ENCODE measurements at places on chromosomes 11 and 22. TPM values are rescaled to one million over a fixed set of nuclear protein-coding genes. Genes with fewer than 3 reads are reported as not detected.
A peak's percentile ranks its signal among the peaks of the same experiment; 100 is the strongest.

GRCh38 chr11:22670830-22671229 lies 4.4 kb downstream of the GAS2 start:
- no peak for DNase-seq
- H3K27ac ChIP-seq = no peak overlapping the region
- peaks cover 6% of the 10 kb centered on the region for H3K4me1 ChIP-seq
- no peak overlapping the region for H3K4me3 ChIP-seq
- peaks cover 26% of the 10 kb centered on the region for H3K27me3 ChIP-seq
- no peaks in the 10 kb centered on the region for H3K36me3 ChIP-seq

The ACR gene
- total RNA-seq = 4.5 TPM

DNA sequence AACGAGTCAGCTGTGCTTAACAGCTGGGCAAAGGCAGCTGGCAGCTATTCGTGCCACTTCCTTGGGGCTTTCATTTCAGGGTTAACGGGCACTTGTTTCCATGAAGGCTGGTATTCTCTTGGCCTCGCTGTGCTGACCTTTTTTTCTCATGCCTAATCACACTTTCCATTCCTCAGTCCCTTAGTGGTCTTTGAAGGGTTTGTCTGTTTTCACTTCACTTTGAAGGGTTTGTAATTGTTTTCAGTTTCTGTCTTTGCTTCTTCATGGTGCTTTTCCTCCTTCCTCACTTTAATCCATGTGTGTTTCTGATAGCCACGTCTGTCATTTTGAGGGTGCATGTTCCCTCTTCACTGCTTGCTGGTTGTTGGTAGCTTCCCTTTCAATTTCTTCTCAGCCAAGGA lies 24.6 kb downstream of the PPIL2 start:
- H3K27me3 ChIP-seq = no peaks in the 10 kb centered on the region
- peaks cover 78% of the 10 kb centered on the region for H3K36me3 ChIP-seq
- no peaks in the 10 kb centered on the region for H3K4me1 ChIP-seq
- no peak overlapping the region for H3K27ac ChIP-seq
- H3K4me3 ChIP-seq = no peak overlapping the region
- no peak for DNase-seq

- peaks cover 98% of the 10 kb centered on the region for H3K36me3 ChIP-seq
- H3K27me3 ChIP-seq = no peaks in the 10 kb centered on the region
- H3K27ac ChIP-seq = no peak overlapping the region
Measured at GRCh38 chr11:62716816-62717215, 9.3 kb downstream of the GNG3 start.

GRCh38 chr11:2275334-2276279 lies 5.2 kb upstream of the ASCL2 start:
- peak; percentile 40 for DNase-seq
- no peaks in the 10 kb centered on the region for H3K36me3 ChIP-seq
- peaks cover 16% of the 10 kb centered on the region for H3K27me3 ChIP-seq
- H3K4me3 ChIP-seq = no peak overlapping the region

DNA sequence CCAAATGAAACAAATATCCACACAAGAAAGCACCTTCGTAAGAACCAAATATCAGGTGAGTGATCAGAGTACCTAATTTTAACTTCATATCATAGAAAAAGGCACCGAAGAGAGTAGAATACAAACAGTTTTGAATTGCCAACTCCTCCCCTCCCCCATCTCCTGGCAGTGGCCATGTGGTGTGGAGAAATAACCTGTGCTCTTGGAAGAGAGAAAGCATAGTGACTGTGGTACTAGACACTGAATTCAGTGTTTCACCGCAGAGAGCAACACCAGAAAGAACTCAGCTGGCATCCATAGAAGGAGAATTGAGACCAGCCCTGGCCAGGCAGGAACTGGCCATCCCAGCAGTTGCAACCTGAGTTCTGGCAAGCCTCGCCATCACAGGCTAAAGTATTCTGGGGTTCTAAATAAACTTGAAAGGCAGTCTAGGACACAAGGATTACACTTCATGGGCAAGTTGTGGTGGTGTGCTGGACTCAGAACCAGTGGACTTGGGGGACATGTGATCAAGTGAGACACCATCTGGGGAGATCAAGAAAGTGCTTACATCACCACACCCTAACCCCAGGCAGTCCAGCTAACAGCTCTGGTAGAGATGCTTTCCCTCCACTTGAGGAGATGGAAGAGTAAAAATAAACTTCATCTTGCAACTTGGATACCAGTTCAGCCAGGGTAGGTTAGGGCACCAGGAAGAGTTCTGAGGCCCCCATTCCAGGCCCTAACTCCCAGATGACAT lies 1003.2 kb downstream of the NTM start:
- no peaks in the 10 kb centered on the region for H3K36me3 ChIP-seq
- H3K27ac ChIP-seq = no peak overlapping the region
- DNase-seq = no peak
- no peaks in the 10 kb centered on the region for H3K4me1 ChIP-seq

The ST14 gene
- 59.1 TPM for total RNA-seq

GRCh38 chr22:36435516-36436415 lies 45.7 kb downstream of the TXN2 start:
- no peaks in the 10 kb centered on the region for H3K27me3 ChIP-seq
- H3K36me3 ChIP-seq = no peaks in the 10 kb centered on the region
- no peak for DNase-seq

DNA sequence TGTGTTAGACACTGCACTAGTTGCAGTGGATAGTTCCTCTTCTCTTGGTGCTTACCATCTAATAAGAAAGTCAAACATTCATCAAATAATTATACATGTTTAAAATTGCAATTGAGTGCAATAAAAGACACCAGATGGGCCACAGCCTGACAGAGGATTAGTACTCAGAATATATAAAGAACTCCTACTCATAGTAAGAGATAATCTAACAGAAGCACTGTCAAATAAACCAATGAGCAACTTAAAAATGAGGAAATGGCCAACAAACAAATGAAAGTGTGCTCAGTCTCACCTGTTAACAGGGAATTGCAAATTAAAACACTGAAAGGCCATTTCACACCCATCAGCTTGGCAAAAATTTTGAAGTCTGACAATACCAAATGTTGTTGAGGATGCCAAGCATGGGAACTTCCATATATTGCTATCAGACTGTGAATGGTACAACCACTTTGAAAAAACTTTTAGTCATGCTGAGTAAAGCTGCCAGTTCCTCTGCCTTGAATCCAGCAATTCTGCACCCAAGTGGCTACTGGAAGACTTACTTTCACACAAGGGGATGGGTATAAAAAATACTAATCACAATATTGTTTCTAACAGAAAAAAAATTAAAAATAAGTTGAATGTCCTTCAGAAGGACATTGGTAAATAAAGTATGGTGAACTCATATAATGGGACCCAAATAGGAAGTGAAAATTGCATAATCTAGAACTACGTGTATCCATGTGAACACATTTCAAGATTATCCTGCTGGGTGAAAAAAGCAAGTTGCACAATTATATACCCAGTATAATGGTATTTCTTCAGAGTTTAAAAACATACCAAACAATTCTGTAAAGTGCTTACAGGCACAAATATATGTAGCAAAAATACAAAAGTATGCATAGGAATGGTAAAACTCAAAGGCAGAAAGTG lies 41.4 kb upstream of the CREB3L1 start:
- no peak overlapping the region for H3K27ac ChIP-seq
- peaks cover 29% of the 10 kb centered on the region for H3K4me1 ChIP-seq
- DNase-seq = no peak
- no peaks in the 10 kb centered on the region for H3K27me3 ChIP-seq
- no peaks in the 10 kb centered on the region for H3K36me3 ChIP-seq
- H3K4me3 ChIP-seq = no peak overlapping the region

- no peak overlapping the region for H3K4me3 ChIP-seq
- no peak for DNase-seq
- H3K27ac ChIP-seq = no peak overlapping the region
- H3K27me3 ChIP-seq = no peaks in the 10 kb centered on the region
Measured at GRCh38 chr11:116838321-116839084, 1.1 kb upstream of the APOA1 start.

The HBG2 gene
- total RNA-seq = 1.0 TPM

The CEND1 gene
- total RNA-seq = not detected

DNA sequence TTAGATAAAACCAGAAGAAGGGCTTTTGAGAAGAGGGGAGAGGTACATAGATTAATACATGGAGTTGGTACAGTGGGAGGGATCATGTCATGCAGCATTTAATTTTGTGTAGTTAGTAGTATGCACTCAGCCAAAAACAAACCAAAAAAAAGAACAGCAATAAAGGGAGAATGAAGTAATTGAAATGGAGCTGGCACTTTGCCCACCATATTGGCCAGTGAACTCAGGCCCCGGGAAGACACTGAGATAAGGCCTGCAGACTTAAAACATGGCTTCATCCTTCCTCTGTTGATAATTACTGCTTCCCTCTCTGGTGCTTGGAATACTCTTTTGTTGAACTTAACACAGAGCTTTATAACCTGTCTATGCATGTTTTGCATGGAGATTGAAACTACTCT lies 3.1 kb downstream of the PANX1 start:
- H3K4me3 ChIP-seq = peak overlapping the region; percentile 96
- no peak for DNase-seq
- no peaks in the 10 kb centered on the region for H3K36me3 ChIP-seq

The OOSP2 gene
- total RNA-seq = not detected

The KCTD14 gene
- total RNA-seq = 13.6 TPM

DNA sequence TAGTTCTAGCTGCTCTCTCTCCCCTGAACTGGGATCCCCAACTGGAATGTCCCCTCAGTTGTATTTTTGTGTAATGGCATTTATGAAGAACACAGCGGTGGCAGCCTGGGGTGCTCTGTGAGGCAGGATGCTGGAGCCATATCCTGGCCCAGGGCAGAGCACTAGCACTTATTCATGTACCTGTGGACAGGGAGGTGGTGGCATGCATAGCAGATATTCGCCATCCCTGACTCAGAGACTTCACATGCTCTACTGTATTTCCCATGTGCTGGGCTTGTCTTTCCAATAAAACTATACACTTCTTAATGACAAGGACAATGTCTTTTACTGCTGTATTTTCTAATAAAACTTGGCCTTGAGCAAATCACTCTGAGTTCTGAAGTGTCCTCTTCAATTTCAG lies 125.3 kb downstream of the ADAMTS15 start:
- H3K36me3 ChIP-seq = no peaks in the 10 kb centered on the region
- no peak overlapping the region for H3K27ac ChIP-seq
- H3K4me1 ChIP-seq = no peaks in the 10 kb centered on the region
- no peak overlapping the region for H3K4me3 ChIP-seq
- no peaks in the 10 kb centered on the region for H3K27me3 ChIP-seq
- DNase-seq = no peak

DNA sequence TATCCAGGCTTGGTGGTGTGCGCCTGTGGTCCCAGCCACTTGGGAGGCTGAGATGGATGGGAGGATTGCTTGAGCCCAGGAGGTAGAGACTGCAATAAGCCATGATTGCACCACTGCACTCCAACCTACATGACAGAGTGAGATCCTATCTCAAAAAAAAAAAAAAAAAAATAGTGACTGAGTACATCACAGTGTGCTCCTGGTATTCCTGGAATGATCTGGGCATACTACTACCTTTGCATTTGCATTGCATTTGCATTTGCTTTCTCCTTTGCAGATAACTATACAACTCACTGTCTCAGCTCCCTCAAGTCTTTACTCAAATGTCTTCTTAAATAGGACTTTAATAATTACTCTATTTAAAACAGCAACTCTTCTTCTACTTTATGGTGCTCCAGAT lies 51.8 kb downstream of the DLG2 start:
- no peaks in the 10 kb centered on the region for H3K27me3 ChIP-seq
- H3K27ac ChIP-seq = no peak overlapping the region
- no peak for DNase-seq
- H3K36me3 ChIP-seq = no peaks in the 10 kb centered on the region

The BARX2 gene
- total RNA-seq = not detected

- H3K36me3 ChIP-seq = no peaks in the 10 kb centered on the region
- H3K4me3 ChIP-seq = no peak overlapping the region
- DNase-seq = no peak
Measured at GRCh38 chr11:99068832-99069231, 48.1 kb downstream of the CNTN5 start.

GRCh38 chr11:100930185-100930778 lies 199.3 kb downstream of the PGR start:
- no peak for DNase-seq
- no peaks in the 10 kb centered on the region for H3K36me3 ChIP-seq
- no peaks in the 10 kb centered on the region for H3K27me3 ChIP-seq
- H3K4me3 ChIP-seq = no peak overlapping the region
- H3K27ac ChIP-seq = no peak overlapping the region

The CABP4 gene
- 3.2 TPM for total RNA-seq

GRCh38 chr11:64723907-64724862 lies 1.2 kb upstream of the NRXN2 start:
- no peaks in the 10 kb centered on the region for H3K36me3 ChIP-seq
- peaks cover 25% of the 10 kb centered on the region for H3K27me3 ChIP-seq
- H3K4me3 ChIP-seq = no peak overlapping the region
- peaks cover 7% of the 10 kb centered on the region for H3K4me1 ChIP-seq
- peak; percentile 21 for DNase-seq
- H3K27ac ChIP-seq = no peak overlapping the region

The CHRM4 gene
- total RNA-seq = 0.35 TPM

The OLFML1 gene
- 30.6 TPM for total RNA-seq

DNA sequence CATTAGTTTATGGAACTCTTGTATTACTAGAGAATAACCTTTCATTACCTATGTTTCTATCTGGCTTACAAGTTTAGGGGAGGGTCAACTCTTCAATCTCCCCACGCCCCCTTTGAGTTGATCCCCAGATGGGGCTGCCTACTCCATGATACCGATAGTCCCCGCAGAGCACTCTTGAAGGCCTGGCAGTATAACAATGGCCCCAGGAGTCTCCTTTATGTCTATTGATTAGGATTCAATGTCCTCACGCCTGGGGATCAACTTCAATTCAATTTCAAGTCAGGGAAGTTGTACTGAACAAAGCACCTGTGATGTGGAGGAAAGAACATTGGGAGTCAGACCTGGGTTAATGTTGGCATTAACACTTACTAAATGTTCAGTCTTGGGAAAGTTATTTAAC lies 520.2 kb downstream of the METTL15 start:
- H3K4me1 ChIP-seq = no peaks in the 10 kb centered on the region
- no peak overlapping the region for H3K4me3 ChIP-seq
- DNase-seq = no peak
- H3K36me3 ChIP-seq = no peaks in the 10 kb centered on the region
- H3K27ac ChIP-seq = no peak overlapping the region
- H3K27me3 ChIP-seq = no peaks in the 10 kb centered on the region

DNA sequence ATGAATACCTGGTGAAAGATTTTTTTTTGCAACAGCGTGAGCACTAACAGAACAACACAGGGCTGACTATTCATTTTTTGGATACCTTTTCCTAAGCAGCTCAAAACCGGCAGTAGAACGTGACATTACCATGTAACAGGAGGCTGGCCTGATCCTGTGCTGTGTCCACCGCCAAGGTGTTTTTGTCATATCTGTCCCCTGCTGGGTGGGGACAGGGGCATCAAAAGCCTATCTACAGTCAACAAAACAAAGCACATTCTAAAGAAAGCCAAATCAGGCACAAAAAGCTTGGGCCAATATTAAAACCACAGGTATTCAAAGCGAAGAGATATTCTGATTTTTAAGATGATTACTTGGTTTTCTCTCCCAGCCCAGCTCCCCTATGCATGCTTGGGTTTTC lies 151.2 kb downstream of the LRRC4C start:
- H3K36me3 ChIP-seq = no peaks in the 10 kb centered on the region
- H3K4me1 ChIP-seq = no peaks in the 10 kb centered on the region
- H3K27me3 ChIP-seq = no peaks in the 10 kb centered on the region

- H3K27ac ChIP-seq = no peak overlapping the region
- DNase-seq = no peak
- H3K27me3 ChIP-seq = no peaks in the 10 kb centered on the region
- H3K36me3 ChIP-seq = no peaks in the 10 kb centered on the region
- no peaks in the 10 kb centered on the region for H3K4me1 ChIP-seq
Measured at GRCh38 chr11:123505546-123506299, 75.7 kb downstream of the GRAMD1B start.

The HINFP gene
- 25.2 TPM for total RNA-seq

The ADM2 gene
- 2.6 TPM for total RNA-seq

Data from upper lobe of right lung (tissue), 1 donor.